ENCODE measurements at places on chromosomes 16 and 17.

GRCh38 chr16:525520-526180 is 1.9 kb upstream of the CAPN15 start:
- no peak for DNase-seq

- no peak for DNase-seq
These were observed 1.3 kb upstream of the TUBB3 start for GRCh38 chr16:89921702-89922476.

DNA sequence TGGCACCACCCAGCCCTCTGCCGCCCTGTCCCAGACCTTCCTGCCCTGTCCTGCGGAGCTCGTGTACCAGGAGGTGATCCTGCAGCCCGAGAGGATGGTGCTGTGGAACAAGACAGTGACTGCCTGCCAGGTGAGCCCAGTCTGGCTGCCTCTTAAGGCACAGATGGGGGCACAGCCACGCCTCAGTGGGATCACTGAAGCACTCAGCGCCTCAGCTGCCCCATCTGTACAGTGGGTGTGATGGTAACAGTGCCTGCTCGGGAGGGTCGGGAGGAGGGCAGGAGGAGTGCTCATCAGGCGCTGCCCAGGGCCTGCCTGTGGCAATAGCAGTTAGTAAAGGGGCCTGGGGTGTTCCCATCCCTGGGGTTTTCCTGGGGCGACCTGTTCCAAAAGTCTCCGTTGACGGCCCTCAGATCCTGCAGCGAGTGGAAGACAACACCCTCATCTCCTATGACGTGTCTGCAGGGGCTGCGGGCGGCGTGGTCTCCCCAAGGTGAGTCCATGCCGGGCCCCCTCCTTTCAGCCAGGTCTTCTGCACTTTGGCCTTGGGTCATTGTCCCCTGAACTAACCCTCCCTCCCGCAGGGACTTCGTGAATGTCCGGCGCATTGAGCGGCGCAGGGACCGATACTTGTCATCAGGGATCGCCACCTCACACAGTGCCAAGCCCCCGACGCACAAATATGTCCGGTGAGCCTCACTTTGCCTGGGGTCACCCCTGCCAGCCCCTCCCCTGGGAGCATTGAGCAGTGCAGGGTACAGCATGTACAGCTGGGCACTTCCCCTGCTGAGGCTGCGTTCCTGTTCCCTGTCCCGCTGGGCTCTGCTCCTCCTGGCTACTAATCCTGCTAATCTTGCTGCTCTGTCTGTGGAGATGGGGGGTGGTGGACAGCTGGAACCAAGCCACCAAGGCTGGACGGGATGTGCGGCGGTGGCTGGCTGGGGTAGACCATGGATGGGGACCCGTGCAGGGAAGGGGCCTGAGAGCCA is 4.5 kb upstream of the TCAP start:
- DNase-seq, result no peak

DNA sequence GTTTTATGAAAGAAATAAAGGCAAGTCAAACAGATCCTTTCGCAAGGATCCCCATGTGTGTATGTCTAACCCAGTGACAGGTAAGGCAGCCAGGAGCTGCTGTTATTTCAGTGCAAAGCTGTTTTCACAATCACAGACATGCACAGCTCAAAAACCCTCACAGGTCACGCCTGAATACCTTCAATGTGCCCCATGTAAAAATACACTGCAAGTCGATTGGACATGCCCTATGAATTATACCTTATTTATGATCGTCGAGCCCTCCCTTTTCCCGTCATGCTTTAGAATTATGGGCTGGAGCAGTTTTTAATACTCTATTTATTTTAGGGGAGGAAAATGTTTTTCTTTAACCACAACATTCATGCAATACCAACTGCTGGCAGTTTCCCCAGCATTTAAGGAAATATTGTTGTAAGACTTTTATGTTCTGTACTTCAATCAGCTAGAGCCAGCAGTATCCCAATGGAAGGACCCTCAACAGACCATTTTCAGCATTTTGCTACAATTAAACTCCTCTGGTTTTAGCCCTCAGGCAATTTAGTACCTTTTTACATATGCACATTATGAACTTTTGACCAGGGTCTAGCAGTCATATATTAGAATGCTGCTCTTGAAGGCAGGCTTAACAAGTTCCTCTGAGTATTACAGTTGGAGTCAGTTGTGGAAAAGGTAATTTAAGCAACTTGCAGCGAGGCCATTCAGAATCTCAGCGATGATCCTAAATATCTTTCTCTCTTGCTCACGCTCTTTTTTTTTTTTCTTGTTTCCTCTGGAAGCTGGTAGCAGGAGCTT is 362.2 kb downstream of the WWOX start:
- DNase-seq, result no peak

DNA sequence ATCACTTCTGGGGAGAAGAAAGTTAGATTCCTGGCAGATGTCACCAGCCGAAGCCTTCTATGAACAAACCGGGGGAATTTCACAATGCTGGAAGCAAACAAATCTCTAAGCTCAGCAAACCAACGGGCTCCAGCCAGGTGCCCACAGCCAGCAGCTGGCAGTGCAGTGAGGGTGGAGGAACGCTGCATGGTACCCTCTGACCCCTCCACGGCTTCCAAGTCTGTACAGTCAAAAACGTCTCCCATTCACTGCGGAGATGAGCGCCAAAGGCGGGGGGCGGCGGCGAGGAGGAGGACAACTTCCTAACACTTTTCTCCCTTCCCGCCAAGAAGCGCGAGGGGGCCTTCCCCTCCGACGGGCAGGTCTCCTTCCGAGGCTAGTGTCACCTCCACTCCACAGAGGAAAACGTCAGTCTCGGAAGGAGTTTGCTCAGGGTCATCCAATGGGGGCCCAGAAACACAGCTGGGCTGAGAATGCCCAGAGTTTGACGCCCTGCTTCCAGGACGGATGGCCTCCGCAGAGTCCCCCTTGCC is 924 bp downstream of the ZNF598 start:
- DNase-seq, result no peak

GRCh38 chr16:85238233-85238647 is 126.0 kb upstream of the CIBAR2 start:
- peak; percentile 84 for DNase-seq

- no peak for DNase-seq
These were observed 219.9 kb downstream of the ENGASE start for GRCh38 chr17:79294459-79295071.

- DNase-seq, result no peak
These were observed 30.8 kb downstream of the FA2H start for GRCh38 chr16:74743668-74744299.

GRCh38 chr17:11251561-11252107 is 10.6 kb downstream of the SHISA6 start:
- DNase-seq, result no peak

DNA sequence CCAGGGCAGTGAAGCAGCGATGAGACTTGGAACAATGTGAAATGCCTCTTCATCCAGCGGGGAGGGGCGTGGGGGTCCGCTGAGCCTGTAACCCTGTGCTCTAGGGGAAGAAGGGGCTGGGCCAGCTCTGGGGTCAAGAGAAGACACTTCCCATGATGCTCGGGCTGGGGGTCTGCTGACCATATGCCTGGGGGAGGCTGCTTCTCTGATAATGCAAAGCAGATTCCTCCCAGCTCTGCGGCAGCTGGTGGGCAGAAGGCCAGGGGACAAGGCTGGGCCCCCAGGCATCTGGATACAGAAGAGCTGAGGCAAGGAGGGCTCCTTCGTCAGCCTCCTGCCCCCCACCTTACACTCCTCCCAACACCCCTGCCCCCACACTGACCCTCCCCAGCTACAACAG is 24.7 kb downstream of the NGFR start:
- no peak for DNase-seq

GRCh38 chr17:50200457-50201275 is 765 bp downstream of the COL1A1 start:
- DNase-seq, result peak; percentile 60

- DNase-seq, result no peak
These were observed 25.9 kb upstream of the FAAP100 start for GRCh38 chr17:81578038-81578441.

DNA sequence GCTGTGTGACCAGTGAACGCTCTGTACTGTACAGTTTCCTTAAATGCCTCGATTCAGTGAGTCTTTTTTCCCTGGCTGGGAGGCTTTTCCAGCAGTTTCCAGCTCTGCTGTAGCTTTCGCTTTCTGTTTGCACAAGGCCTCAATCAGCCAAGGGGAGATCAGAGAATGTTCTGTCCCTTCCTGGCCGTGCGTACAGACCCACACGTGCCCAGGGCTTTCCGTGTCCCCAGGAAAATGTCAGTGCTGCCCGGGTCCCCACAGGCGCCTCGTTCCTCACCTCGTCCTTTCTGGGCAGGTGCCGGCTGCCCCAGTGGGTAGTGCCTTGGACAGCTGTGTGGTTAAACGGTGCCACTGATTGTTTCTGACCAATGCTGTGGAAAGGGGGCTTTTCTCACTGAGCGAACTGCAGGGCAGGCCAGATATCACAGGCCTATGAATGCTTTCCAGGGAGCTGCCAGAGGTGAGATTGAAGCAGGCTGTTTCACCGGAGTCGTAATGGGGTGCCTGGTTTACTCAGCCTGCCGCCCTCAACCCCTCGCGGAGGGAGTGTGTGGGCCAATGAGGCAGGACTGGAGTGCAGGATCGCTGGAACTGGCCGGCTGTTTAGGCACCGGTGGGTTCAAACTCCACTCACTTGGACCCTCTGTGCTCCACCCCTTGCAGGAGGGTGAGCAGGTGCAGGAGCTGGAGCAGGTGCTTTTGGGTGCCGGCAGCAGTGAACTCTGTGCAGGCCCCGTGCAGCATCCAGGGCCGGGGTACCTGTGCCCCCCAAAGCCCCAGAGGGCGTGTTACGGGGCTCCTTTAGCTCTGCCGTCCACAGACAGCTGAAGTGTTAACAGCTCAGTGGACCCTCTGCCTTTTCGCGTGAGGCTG is 44.4 kb downstream of the ZNF778 start:
- no peak for DNase-seq

- DNase-seq, result no peak
These were observed 4.3 kb upstream of the HSF5 start for GRCh38 chr17:58492238-58493121.

DNA sequence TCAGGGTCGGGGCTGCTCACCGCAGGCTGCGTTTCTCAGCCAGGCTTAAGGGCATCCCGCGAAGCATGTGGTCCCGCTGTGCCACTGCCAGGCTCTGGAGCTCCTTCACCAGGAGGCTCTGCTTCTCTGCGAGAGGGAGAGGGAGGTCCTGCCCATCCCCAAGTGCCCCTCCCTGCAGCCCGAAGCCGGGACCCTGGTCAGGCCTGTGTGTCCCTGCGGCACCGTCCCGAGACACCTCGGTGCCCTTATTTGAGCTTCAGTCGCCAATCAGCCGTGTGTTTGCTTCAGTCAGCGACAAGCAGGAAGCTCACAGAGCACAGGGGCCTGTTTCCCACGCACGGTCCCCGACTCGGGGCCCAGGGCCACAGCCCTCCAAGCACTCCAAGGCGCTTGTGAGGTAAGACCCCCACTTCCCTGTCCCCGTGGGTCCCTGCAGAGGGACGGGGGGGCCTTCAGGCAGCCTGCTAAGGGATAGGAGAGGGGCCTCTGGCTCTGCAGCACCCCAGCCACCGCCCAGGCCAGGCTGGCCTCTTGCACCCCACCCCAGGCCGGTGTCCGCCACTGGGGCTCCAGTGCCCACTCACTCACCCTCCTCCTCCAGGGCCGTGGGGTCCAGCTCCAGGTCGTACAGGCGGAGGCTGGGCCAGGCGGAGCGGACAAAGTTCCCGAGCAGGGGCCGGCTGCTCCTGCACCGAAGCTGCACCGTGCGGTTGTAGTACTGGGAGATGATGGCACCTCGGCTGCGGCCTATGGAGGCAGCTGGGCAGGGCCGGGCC is 3.2 kb downstream of the TMC6 start:
- no peak for DNase-seq

DNA sequence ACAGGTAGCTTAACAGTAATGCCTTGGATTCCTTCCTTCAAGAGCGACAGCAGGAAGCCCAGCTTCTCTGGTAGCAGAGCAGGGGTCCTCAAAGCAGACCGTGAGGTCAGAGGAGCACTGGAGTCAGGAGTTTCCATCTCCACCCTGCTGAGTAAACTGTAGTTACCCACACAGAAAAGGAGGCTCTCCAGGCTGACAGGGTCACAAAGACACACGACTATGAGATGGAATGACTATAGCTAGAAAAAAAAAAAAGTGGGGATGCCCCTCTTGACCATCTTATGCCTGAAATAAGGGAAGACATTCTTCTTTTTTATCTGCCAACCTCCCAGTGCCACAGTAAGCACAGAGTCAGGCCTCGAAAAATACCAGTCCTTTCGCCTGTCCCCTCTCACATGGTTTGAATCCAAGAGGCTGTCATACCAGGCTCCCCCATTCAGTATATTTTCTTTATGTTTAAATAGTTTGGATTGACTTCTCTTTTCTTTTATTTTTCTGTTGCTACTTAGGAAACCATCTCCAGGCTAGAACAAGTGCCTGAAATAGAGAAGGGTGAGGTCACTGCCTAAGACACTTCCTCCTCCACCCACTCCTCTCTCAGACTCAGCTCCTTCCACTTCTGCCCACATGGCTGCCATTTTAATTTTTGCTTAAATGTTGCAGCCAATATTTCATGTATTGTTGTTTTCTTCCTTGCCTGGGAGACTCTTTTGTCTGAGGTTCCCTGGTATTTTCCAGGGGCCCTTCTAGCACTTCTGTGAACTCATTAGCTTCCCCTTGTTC is 707.4 kb downstream of the MAF start:
- DNase-seq, result no peak

GRCh38 chr17:1111599-1112443 is 68.0 kb downstream of the ABR start:
- peak; percentile 21 for DNase-seq

GRCh38 chr16:23071196-23072083 is 77.8 kb downstream of the USP31 start:
- no peak for DNase-seq
